ENCODE measurements at places on chromosomes 3 and 15.

DNA sequence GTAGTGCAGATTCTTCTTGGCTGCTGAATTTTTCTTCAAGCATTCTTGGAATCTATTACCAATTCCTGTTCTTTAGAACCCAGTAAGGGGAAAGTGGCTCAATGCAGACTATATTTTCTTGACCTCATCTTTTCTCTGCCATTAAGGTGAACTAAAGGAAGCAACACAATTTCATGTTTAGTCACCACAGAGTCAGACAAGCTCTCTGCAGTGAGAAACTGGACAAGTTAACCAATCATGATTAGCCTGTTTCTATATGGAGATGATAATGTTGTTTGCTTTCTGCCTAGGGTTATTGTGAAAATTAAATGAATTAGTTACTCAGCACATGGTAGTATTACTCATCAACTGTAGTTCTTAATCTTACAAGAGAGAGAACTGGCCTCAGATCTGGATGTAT is 1075.1 kb downstream of the AGBL1 start:
- no peak for DNase-seq

DNA sequence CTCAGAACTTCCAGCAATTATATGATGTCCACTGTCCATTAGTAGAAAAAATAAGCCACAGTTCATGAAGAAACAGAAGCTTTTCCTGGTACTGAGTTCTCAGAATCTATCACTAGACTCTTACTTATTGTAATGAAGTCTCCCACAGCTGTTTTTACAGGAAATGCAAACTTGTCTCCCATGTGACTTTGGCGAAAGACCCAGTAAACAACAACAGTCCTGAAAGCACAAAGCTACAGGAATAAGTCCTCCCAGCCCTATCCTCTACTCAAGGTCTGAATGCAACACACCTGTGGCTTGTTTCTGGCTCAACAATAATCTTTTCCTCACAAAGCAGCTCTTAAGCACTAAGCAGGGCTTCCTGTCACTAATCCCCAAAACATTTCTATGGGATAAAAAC is 55.9 kb downstream of the EOMES start:
- DNase-seq = no peak

DNA sequence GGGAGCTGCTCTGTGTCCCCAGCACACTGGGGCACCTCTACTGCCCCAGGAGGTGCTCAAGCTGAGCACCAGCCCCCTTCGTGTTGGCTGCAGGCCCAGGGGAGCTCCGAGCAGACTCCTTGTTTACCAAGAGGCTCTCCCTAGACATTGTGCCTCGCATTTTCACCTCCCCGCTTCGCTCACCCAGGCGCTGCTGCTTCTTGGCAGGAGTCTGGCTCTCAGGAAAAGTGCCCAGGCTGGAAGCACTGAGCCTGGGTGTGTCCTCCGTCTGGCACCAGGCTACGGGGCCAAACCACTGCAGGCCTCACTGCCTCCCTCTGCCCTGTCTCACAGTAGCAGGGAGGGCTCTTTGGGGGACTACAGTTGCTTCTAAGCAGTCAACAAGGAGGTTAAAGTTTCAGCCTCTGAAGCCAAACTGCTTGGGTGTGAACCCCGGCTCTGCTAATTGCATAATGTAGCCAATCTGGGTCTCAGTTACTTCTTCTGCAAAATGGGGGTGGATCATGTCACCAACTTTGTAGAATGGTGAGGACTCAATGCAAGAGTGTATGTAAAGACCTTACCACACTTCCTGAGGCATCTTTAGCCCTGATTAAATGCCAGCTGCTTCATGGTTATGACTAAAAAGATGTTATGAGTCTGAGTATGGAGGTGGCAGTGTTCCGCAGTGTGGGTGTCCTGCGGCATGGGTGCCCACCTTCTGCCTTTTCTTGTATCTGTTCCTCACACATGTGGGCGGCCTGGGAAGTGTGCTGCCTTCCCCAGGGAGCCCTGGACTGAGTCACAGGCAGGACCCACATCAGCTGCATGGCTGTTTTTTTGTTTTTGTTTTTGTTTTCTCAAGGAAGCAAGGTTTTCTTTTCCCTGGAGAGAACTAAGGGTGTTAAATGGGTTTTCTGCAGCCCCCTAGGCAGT is 88.9 kb downstream of the CLSTN2 start:
- no peak for DNase-seq

- no peak for DNase-seq
These were observed 60.3 kb downstream of the SLC6A6 start for GRCh38 chr3:14462738-14463137.

- no peak for DNase-seq
These were observed 549.9 kb downstream of the GRM7 start for GRCh38 chr3:7410782-7411181.

DNA sequence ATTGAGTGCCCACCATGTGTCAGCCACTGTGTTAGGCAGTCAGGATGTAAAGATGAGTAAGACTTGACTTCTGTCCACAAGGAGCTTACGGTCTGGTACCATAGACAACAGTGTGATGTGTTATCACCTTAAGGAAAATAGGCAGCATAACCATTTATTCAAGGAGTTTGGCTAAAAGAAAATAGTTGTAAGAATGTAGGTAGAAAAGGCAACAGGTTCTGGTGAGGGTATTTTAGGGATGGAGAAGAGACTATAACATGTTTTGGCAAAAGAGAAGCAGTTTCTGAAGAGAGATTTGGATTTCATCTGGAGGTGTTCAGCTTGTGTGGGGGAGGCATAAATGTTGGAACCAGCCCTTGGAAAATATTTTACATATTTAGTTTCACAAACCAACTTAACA is 121.9 kb downstream of the HCN4 start:
- DNase-seq = no peak

GRCh38 chr3:81549831-81550230 is 211.6 kb downstream of the GBE1 start:
- no peak for DNase-seq

DNA sequence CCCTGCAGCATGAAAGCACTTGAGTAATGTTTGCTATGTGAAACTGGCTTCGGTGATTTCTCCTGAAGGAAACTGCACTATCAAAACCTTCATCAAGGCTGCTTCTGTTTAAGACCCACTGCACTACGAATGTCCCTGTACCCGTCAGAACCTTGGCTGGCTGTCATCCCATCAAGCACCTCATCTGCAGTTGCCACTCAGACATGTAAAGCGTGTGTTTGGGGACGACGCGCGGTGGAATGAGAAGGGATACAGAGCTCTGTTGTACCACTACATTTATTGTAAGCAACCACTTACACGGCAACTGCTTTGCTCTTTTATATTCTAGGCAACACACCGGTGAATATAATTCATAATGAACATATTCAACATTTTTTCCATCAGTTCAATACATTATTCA is 147.6 kb downstream of the TIGIT start:
- no peak for DNase-seq

GRCh38 chr3:188231456-188231855 is 77.5 kb downstream of the LPP start:
- no peak for DNase-seq

GRCh38 chr3:176651622-176652021 is 545.7 kb downstream of the TBL1XR1 start:
- DNase-seq = no peak

- DNase-seq = no peak
These were observed 264.5 kb upstream of the TBL1XR1 start for GRCh38 chr3:177461765-177462164.

- DNase-seq = no peak
These were observed 142.2 kb downstream of the MEGF11 start for GRCh38 chr15:66111363-66111762.

DNA sequence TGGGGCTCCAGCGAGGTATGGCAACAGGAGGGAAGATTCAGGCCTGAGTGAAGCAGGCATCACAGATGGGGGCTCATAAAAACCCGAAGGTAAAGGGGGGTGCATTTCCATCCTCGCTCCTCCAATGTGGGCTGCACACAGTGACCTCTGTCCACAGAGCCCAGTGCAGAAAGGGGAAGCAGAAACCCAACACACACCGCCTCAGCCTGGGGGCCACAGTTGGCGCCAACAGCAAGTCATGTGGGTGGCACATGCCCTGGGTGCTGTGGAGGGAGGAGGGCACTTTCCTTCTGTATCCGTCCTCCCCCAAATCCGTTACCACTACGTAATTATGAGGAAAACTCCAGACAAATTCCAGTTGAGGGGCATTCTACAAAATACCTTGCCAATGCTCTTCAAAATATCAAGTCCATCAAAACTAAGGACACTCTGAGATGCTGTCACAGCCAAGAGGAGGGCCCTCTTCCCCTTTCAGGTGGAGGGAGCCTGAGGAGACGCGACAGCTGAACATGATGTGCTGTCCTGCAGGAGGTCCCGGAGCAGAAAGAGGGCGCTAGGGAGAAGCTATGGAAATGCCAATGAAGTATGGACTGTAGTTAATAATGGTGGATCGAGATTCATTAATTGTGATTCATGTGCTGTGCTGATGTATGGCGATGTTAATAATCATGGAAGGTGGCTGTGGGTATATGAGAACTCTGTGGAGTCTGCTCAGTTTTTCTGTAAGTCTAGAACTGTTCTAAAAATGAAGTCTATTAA is 16.4 kb downstream of the APBA2 start:
- no peak for DNase-seq

GRCh38 chr3:107806536-107806935 is 283.8 kb downstream of the BBX start:
- no peak for DNase-seq

GRCh38 chr15:38696109-38696727 is 131.6 kb upstream of the RASGRP1 start:
- no peak for DNase-seq

- DNase-seq = no peak
These were observed 34.3 kb downstream of the MYO1E start for GRCh38 chr15:59338414-59338813.

DNA sequence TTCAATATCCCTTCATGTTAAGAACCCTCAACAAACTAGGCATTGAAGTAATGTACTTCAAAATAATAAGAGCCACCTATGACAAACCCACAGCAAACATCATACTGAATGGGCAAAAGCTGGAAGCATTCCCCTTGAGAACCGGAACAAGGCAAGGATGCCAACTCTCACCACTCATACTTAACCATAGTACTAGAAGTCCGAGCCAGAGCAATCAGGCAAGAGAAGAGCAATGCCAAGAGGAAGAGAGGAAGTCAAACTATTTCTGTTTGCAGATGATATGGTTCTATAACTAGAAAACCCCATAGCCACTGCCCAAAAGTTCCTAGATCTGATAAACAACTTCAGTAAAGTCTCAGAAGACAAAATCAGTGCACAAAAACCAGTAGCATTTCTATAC is 161.9 kb downstream of the UBE2E2 start:
- no peak for DNase-seq

DNA sequence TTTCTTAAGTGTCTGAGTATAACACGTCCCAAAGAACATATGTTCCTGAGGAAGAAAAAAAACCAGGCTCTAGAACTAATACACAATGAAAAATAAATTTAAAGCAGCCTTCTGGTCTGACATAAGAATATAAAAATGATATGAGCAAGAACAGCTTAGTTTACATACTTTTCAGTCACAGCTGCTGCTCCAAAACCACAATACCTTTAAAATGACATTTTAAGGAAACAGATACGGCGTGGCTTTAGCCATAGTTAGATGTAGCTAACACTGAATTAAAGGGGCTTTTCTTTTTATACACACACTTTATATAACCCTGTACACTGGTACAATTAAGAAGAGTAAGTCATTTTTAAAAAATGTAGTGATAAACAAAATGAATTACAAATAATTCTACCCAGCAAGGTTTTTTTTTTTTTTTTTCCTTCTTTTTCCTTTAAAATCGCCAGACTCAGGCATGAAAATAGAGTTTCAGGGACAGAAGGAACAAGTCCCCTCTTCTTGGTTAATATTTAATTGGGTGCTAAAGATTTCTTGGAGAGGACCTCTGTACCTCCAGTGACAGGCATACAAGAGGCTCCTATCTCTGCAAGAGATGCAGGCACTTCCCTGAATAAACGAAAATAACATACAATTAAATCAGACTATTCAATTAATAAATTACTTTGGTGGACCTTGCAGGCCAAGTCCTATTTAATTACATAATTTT is 265.6 kb downstream of the FOXP1 start:
- no peak for DNase-seq

DNA sequence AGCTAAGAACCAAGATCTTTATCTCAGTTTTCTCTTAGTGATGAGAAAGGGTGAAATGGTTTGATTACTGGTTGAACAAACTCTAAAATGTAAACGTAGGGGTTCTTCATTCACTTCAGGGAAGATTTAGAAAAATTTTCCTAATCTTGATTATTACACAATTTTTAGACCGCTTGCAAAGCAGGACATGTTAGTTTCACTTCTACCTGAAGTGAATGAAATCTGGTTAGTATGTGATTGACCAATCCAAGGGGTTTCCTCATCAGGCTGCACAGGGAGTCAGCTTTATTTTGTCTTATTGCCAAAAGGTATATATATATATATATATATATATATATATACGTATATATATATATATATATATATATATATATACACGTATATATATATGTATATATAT is 740.4 kb downstream of the TUSC7 start:
- no peak for DNase-seq

GRCh38 chr3:129057249-129057648 is 3.3 kb upstream of the GP9 start:
- DNase-seq = no peak

- no peak for DNase-seq
These were observed 1097.1 kb downstream of the ROBO1 start for GRCh38 chr3:78670746-78671145.

DNA sequence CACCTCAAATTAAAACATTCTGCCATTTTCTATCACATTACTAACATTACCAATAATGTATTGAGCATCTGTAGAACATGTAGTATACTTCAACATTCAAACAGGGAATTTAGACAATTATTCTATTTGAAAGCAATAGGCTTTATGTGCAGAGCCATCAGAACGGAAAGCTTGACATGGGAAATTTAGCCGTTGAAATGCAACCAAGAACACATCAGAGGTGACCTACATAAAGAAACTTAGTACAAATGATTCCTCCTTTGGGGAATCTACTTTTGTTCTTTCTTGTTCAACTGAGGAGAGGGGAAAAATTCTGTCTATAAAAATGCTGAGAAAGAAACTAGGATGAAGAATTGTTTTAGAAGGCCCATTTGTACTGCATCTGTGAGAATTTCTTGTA is 38.6 kb upstream of the RBMS3 start:
- no peak for DNase-seq

Measured in left renal cortex interstitium (tissue), 4 donors.